Small intestine (tissue), 16 donors: ENCODE measurements at places on chromosomes 6 and 20. TPM values are rescaled to one million over a fixed set of nuclear protein-coding genes. Genes with fewer than 3 reads are reported as not detected.

- H3K4me1 ChIP-seq = no peaks in the 10 kb centered on the region
- no peaks in the 10 kb centered on the region for H3K27me3 ChIP-seq
- no peak for DNase-seq
- H3K4me3 ChIP-seq = no peak overlapping the region
Observed at GRCh38 chr20:23106271-23106851, 20.2 kb upstream of the CD93 start.

DNA sequence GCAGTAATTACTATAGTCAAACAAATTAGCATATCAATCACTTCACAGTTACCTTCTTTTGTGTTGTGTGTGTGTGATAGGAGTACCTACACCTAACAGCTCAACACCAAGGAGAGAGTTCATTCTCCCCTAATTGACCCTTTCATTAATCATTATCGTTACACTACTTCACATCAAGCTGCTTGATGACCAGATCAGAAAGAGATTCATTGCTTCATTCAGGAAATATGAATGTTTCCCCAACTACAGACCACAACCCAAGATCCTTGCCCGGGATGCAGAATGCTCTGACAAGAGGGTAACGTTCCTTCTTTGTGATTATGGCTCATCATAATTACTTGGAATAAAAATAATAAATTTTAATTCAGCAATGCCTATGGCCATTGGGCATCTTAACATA is 132.7 kb downstream of the PKHD1 start:
- no peak overlapping the region for H3K27ac ChIP-seq
- DNase-seq = no peak
- no peaks in the 10 kb centered on the region for H3K36me3 ChIP-seq
- no peak overlapping the region for H3K4me3 ChIP-seq
- no peaks in the 10 kb centered on the region for H3K4me1 ChIP-seq

- no peaks in the 10 kb centered on the region for H3K4me1 ChIP-seq
- H3K27me3 ChIP-seq = no peaks in the 10 kb centered on the region
- no peaks in the 10 kb centered on the region for H3K36me3 ChIP-seq
- H3K4me3 ChIP-seq = no peak overlapping the region
- no peak for DNase-seq
Observed at GRCh38 chr6:76490456-76490855, 418.0 kb upstream of the IMPG1 start.

GRCh38 chr6:43973357-43973756 is 153.9 kb downstream of the MRPL14 start:
- H3K27ac ChIP-seq = no peak overlapping the region
- H3K27me3 ChIP-seq = no peaks in the 10 kb centered on the region
- H3K4me1 ChIP-seq = peaks cover 3% of the 10 kb centered on the region
- no peaks in the 10 kb centered on the region for H3K36me3 ChIP-seq
- DNase-seq = no peak

DNA sequence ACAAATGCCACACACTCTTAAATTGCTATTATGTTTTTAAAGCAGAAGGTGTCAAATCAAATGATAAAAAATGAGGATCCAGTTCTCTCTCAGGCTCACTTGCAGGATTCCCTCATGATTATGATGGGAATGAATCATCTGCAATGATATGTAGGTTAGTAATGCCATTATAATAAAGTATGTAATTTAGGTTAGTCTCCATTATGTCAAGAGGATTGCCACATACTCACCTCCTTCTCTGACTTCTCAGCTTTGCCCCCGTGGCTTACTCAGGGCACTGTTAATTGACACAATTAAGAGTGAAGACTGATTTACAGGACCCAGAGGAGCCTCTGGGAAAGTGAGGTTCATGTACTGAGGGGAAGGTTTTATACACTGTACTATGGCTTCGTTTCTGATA is 591.7 kb upstream of the NRSN1 start:
- H3K27me3 ChIP-seq = no peaks in the 10 kb centered on the region
- H3K36me3 ChIP-seq = no peaks in the 10 kb centered on the region
- no peaks in the 10 kb centered on the region for H3K4me1 ChIP-seq
- no peak overlapping the region for H3K4me3 ChIP-seq
- no peak for DNase-seq

DNA sequence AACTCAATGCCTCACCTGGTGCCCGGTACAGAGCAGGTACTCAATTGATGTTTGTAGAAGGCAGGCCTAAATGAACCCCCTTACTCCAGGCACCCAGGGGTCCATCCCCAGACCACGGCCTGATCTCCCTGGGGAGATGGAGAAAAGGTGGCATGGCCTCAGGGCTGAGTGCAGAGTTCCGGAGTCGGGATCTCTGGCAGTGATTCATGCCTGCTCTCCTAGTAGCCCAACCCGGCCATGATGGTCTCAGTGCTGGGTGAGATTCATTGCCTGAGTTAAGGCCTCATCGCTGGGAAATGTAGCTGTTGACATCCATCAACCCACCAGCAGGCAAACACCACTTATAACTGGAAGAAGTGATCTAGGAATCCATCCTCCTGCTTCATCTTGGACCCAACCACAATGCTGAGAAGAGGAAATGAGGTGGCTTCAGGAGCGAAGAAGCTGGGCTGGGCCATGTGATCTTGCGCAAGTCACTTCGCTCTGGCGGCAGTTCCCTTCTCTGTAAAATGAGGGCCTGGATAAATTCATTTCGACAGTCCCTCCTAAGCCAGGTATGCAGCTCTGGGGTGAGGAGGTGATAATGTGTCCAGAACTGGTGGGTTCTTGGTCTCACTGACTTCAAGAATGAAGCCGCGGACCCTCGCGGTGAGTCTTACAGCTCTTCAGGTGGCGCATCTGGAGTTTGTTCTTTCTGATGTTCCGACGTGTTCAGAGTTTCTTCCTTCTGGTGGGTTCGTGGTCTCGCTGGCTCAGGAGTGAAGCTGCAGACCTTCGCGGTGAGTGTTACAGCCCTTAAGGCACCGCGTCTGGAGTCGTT is 24.7 kb downstream of the ETV7 start:
- no peak overlapping the region for H3K4me3 ChIP-seq
- H3K4me1 ChIP-seq = peaks cover 38% of the 10 kb centered on the region
- H3K27me3 ChIP-seq = no peaks in the 10 kb centered on the region
- H3K27ac ChIP-seq = no peak overlapping the region
- H3K36me3 ChIP-seq = no peaks in the 10 kb centered on the region

Gene KIFC1
- 3.2 TPM for polyA plus RNA-seq

Gene FRMD1
- polyA plus RNA-seq = 11.5 TPM

Gene TCFL5
- 4.5 TPM for polyA plus RNA-seq

DNA sequence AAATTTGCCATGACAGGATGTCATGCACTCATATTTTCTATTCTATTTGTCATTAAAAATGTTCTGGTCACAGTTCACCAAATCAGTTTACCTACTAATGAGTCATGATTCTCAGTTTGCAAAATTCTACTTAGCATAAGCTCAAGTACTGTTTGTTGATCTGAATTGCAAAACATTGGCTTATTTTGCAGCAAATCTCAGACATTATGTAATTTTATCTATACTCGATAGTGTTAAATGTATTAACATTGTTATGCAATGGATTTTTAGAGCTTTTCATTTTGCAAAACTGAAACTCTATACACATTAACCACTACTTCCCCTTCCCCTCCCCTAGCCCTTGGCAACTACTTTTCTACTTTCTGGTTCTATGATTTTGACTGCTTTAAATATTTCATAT is 213.8 kb upstream of the ZFP64 start:
- no peaks in the 10 kb centered on the region for H3K4me1 ChIP-seq
- H3K36me3 ChIP-seq = no peaks in the 10 kb centered on the region
- H3K27me3 ChIP-seq = no peaks in the 10 kb centered on the region
- DNase-seq = no peak

DNA sequence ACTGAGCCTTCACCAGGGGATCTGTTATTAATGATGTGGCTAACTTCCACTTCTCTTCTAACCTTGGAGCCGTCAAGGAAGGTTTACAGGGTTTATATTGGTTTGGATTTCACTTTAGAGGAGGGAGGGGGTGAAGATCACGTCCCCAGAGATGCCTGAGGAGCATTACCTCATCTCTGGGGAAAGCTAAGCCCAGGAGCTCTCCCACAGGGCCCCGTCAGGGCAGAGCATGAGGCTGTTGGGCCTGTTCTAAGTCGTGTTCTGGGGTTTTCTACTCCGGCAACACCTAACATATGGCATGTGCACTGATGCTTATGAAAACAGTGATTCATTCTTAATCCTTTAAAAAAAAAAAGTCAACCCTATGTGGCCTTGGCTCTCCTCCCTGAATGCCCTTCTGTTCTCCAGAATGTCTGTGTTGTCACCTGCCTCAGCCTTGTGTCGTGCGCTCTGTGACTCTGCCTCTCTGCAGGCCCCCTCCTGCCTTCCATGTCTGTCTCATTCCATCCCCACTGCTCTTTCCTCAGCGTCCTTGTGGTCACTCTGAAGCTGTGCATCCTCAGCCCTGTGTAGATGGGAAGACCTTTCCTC is 97.4 kb upstream of the JARID2 start:
- no peak overlapping the region for H3K4me3 ChIP-seq
- no peaks in the 10 kb centered on the region for H3K4me1 ChIP-seq

Gene NRSN2
- polyA plus RNA-seq = 4.9 TPM

DNA sequence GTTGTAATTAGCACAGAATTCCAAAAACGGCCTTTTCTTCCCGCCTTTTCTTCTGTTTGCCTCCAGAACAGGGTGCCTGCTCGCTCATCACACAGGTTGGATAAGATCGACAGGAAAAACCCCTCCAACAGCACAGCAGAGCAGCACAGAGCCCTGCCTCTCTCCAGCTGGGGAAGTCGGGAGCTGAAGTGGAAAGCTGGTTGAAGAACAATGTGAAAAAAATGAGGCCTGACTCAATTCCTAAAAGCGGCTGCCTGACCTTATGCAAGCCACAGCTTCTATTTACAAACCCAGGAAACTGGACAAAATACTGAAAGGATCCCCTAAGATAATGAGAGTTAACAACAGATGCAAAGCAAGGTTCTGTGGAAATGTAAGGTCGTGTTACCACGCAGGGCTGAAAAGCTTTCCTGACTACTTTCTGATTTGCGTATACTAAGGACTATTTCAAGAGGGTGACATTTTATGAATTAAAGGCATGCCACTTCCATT is 116.9 kb downstream of the TTLL2 start:
- no peak overlapping the region for H3K27ac ChIP-seq
- H3K36me3 ChIP-seq = no peaks in the 10 kb centered on the region
- H3K27me3 ChIP-seq = peaks cover 1% of the 10 kb centered on the region
- no peak overlapping the region for H3K4me3 ChIP-seq
- H3K4me1 ChIP-seq = no peaks in the 10 kb centered on the region
- DNase-seq = peak; percentile 21

Gene ERMARD
- 20.5 TPM for polyA plus RNA-seq

Gene DLL1
- 0.81 TPM for polyA plus RNA-seq

DNA sequence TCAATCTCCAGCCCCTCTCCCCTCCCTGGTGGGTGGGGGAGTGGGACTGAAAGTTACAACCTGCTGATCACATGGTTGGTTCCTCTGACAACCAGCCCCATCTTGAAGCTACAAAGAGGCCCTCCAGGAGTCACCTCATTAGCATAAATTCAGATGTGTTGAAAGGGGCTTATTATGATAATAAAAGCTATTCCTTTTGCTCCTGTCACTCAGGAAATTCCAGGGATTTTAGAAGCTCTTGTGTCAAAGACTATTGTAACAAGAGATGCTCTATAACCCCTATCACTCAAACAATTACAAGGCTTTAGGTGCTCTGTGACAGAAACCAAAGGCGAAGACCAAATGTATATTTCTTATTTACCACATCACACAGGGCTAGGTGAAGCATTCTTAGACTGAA is 30.1 kb upstream of the MBOAT1 start:
- H3K4me1 ChIP-seq = peaks cover 3% of the 10 kb centered on the region
- H3K36me3 ChIP-seq = no peaks in the 10 kb centered on the region
- no peaks in the 10 kb centered on the region for H3K27me3 ChIP-seq
- no peak overlapping the region for H3K27ac ChIP-seq
